ENCODE measurements at places on chromosomes 2 and 18. TPM values are rescaled to one million over a fixed set of nuclear protein-coding genes. Genes with fewer than 3 reads are reported as not detected.

Gene HOXD12
- polyA plus RNA-seq: not detected

Gene CDKL4
- polyA plus RNA-seq: 0.05 TPM

Gene LBX2
- 0.10 TPM for polyA plus RNA-seq

DNA sequence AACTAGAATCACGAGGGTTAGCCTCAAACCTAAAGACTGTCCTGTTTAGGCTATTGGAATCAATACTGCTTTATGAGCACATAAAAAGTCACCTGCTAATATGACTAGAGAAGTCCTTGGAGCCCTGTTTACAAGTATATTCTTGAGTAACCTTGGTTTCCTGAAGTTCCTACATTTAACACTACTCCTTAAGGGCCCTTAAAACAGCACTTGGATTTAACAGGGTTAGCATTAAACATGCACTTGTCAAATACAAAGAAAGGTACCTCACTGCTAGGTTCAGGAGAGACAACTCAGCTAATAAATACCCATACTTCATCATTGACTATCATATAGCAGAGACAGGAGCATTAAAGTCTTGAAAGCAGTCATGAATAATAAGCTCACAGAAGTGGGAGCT lies 96.7 kb downstream of the SLC5A7 start:
- no peak for DNase-seq

DNA sequence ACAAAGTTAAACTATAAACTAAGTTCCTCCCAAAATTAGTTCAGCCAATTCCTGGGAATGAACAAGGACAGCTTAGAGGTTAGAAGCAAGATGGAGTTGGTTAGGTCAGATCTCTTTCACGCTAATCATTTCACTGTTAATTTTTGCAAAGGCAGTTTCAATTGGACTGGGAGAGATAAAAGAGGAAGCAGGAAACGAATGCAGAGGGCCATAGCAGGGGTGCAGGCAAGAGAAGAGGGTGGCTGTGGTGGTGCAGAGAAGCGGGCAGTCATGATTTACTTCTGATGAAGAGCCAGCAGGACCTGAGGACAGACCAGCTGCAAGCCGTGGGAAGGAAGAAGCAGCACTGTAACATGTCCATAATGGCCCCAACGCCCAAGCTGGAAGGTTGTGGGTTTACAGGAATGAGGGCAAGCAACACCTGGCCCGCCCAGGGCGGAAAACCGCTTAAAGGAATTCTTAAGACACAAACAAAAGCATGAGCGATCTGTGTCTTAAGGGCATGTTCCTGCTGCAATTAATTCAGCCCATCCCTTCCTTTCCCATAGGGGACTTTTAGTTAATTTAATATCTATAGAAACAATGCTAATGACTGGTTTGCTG lies 4.1 kb upstream of the RMP24 start:
- DNase-seq: peak; percentile 89

Gene PLCL1
- not detected for polyA plus RNA-seq

GRCh38 chr2:95305380-95306061 lies 8.4 kb downstream of the KCNIP3 start:
- no peak for DNase-seq

GRCh38 chr2:111045771-111046444 lies 74.8 kb upstream of the BCL2L11 start:
- no peak for DNase-seq

Gene NRP2
- polyA plus RNA-seq: 47.4 TPM

DNA sequence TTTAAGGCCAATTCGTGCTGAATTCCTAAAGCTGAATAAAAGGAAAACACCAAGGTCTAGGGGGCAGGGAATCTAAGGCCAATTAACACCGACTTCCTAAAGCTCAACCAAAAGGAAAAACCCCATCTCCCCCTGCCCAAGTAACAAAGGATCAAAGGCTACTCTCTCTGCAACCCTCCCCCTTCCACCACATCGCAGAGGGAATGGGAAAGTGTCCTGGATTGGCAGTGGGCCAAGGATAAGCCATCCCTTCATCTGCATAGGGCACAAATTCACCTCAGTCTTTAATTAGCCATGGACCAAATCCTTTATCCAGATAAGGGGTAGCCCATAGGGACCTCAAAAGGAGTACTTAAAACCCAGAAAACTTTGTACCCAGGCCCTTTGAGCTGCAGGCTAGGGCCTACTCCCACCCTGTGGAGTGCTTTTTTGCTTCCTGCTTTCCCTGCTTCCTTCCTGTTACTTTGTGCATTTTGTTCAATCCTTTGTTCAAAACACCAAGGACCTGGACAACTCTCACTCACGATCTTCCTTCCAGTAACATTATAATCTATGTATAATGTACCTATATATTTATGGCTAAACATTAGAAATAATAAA lies 2119.8 kb upstream of the CELF4 start:
- DNase-seq: no peak

DNA sequence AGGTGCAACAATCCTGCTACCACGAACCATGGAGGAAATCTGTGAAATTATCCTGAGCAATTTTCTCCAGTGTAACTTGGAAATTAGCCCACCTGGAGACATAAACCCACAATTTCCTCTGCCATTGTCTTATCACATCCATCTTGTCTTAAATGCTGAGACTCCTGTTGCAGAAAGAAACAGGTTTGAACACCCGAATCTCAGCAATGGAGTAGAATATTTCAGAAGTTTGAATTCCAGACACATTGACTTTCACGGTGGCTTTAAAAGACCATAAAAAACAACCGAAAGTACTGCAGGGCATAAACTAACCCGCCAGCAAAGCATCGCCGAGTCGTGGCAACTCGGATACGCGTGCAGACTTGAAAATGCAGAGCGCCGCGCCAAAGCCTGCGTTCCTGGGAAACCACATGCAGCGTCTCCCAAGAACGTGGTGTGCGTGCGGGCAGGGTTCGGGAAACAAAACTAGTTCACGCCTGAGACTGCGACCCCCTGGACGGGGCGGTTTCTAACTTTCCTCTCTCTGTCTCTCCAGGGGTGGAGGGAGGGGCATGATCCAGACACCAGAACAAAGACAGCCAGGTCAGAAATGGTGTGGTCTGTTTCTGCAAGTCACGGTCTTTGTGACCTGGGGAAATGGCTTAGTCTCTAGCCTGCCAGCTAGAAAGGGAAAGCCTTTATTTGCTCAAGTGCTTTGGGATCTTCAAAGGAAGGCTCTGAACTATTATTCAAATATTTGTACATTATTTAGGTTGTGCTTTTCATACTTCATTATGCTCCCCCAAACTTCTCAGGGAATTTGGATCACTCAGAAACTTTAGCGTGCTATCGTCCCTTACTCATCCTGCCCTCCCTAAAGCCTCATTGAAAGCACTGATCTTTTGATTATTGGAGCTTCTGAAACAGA lies 26.9 kb upstream of the KCTD1 start:
- DNase-seq: peak; percentile 79

GRCh38 chr18:58290116-58290695 lies 246.2 kb downstream of the NEDD4L start:
- no peak for DNase-seq

GRCh38 chr2:222972420-222972819 lies 79.6 kb upstream of the KCNE4 start:
- no peak for DNase-seq

DNA sequence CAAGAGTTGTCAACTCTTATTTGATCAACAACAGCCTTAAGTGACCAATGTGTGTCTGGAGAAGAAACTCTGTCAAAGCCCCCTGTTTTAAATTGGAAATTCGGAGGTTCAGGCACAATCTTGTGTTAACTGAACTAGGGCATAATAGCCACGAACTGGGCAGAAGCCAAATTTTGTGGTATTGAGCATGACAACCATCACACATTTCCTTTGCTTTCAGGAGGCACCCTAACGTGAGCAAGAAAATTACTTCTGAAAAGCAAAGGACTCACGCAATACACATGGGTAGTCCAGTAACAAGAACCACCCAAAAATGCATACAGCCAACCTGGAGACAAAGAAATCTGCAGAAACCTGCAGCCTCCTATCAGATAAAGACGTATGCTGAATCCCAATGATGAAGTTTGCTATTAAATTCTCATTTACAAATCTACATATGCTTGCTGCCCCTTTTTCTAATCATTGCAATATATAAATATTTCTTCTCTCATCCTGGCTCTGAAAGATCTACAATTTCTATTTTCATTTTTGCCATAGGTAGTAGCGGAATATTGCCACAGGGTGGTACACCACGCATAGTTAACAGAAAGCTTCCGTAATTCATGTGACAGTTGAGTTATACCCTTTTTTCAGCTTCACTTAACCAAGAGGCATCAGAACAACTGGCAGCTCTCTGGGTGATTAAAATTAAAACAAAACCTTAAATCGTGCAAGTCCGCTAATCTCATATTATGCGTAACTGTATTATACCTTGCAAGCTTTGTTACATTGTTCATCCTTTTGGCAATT lies 495.8 kb downstream of the NRXN1 start:
- DNase-seq: no peak

Gene ATG16L1
- polyA plus RNA-seq: 22.7 TPM

Gene MFSD2B
- polyA plus RNA-seq: not detected

Measured in mammary epithelial cell (primary cell).